Activated T-cell treated with anti-CD3 and anti-CD28 coated beads for 4 hours (primary cell): ENCODE measurements at places on chromosomes 4 and X.

GRCh38 chr4:123206016-123206415 is 190.6 kb upstream of the SPRY1 start:
- no peak for DNase-seq

GRCh38 chrX:1322393-1322792 is 14.2 kb upstream of the IL3RA start:
- no peak for DNase-seq

- no peak for DNase-seq
Measured at GRCh38 chr4:152415980-152416379, 119.9 kb downstream of the FBXW7 start.

GRCh38 chr4:153799694-153800074 is 10.8 kb upstream of the SFRP2 start:
- DNase-seq = no peak

DNA sequence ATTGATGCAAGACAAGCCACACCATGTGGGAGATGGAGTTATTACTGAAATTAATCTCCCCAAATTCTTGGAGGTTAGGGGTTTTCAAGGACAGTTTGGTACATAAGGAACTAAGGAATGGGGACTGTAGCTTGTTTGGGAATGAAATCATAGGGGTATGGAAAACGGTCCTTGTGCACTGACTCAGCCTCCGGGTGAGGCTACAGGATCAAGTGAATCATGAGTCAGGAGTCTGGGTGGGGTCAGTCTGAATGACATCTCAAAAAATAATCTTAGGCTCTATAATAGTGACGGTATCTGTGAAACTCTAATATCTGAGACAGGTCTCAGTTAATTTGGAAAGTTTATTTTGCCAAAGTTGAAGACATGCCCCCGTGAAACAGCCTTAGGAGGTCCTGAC is 128.5 kb upstream of the CYSLTR1 start:
- no peak for DNase-seq

- DNase-seq = no peak
Measured at GRCh38 chr4:57191523-57192034, 81.4 kb upstream of the IGFBP7 start.

- DNase-seq = peak; percentile 10
Measured at GRCh38 chr4:150297861-150298474, 219.7 kb downstream of the DCLK2 start.

DNA sequence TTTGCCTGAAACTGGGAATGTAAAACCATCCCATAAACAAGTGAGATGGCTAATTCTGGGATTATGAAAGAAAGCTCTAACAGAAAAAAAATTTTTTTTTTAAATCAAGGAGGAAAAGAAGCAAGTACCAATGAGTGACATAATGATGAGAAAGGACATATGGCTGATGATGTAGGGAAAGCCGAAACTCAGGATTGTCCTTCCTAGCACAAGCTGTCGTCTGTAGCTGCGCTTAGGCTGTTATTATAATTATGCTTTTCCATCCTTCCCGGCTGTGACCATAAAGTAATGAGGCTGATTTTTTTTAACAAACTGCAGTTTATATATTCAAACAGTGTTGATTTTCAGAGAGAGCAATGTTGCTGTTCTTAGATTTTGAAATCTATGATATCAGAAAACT is 209.8 kb upstream of the NOCT start:
- no peak for DNase-seq

- peak; percentile 31 for DNase-seq
Measured at GRCh38 chr4:602559-602942, 22.8 kb upstream of the PDE6B start.

DNA sequence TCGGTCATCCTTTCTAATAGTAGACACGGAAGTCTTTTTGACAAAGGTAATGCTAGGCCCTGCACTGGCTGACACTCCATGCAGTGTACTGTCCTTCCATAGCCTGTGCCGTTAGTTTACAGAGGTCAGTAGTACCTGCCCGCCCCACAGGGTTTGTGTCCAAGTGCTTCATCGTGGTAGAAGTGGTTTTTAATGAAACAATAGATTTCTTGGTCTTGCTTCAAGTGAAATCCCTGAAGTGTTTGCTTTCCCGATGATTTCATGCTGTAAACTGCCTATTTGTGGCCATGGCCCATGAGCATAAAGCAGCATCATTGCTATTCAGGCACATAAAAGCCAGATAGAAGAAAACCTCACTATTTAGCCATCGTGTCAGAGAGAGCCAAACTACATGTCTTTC is 139.3 kb downstream of the GPR143 start:
- DNase-seq = no peak

DNA sequence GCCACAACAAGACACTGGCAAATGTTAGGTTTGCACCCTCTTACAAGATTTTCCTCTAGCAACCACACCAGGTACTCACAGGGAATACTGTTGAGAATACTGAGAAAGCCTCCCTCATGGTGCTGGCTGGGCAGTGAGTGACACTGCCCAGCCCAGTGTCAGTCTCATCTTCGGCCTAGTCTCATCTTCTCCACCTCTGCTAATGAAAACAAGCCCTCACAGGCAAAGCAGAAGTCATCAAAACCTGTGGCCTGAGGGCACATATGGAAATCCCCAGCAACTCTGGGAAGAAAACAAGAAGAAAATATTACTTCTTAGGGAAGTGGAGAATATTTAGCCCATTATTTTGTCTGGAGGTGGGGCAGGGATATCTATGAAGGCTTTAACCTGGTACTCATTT is 7.9 kb upstream of the ADAM29 start:
- no peak for DNase-seq

- DNase-seq = no peak
Measured at GRCh38 chr4:100042235-100042634, 92.2 kb upstream of the H2AZ1 start.

- no peak for DNase-seq
Measured at GRCh38 chr4:74772106-74772505, 22.2 kb downstream of the BTC start.

GRCh38 chrX:24528605-24529004 is 63.5 kb downstream of the PDK3 start:
- no peak for DNase-seq

- no peak for DNase-seq
Measured at GRCh38 chr4:186704057-186704456, 19.6 kb downstream of the FAT1 start.

- DNase-seq = no peak
Measured at GRCh38 chr4:188194421-188194820, 55.2 kb downstream of the TRIML1 start.

GRCh38 chrX:107571296-107571998 is 56.9 kb upstream of the PRPS1 start:
- DNase-seq = no peak

DNA sequence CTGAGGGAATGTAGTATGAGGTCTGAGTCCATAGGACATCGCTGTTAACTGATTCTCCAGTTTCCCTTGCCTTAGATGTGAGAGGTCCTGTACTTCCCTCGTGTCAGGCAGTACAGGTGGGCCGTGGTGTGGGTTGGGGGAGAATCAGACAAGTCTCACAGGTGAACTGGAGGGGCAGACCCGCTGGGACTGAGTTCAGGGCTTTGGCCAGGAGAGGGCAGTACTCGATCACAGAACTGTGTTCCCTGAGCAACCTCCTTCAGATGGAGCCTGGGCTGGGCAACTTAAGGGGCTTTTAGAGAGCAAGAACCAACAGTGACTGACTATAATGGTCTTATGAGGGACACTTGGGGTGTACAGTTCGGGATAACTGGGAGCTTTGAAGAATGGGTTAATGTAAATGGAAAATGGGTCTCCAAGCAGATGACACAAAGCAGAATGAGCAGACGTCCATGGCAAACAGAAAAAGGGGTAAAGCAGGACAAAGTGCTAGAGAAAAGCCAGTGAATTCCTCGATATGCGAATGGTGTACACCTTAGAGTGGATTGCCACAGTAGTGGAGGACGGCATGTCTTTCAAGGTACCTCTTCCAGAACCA is 83.6 kb downstream of the CCNG2 start:
- peak; percentile 16 for DNase-seq

GRCh38 chr4:38856524-38857337 is at the start of gene TLR6:
Gene TLR6, minus strand, starts transcription at chr4:38856817. Its CDS starts 27,344 bp downstream, at chr4:38829473.
- DNase-seq = peak; percentile 62

DNA sequence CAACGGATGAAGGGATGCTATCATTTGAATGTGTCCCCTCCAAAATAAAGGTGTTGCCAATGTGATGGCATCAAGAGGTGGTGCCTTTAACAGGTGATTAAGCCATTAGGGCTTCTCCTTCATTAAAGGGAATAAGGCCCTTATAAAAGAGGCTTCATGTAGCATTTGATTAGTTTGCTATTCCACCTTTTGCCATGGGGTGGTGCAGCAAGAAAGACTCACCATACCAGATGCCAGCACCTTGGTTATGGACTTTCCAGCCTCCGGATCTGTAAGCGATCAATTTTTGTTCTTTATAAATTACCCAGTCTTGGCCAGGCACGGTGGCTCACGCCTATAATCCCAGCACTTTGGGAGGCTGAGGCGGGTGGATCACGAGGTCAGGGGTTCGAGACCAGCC is 7.9 kb upstream of the SLC25A43 start:
- no peak for DNase-seq

- DNase-seq = no peak
Measured at GRCh38 chr4:24849756-24850155, 54.4 kb downstream of the SOD3 start.

DNA sequence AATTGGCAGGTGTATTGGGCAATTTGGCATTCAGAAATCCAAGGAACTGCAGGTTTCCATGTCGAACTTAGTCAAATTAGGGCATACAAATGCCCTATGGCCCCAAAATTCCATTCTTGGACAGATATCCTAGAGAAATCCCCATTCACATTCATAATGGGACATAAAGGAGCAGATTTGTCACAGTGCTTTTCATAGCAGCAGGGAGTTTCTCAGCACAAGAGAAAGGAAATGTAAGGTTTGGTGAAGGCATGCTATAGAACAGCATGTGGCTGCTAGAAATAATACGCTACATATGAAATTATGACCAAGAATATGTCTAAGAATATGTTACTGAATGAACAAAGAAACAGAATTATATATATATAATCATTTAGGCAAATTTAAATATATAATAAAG is 437.5 kb upstream of the BOD1L1 start:
- no peak for DNase-seq

GRCh38 chr4:80125252-80126177 is 52.5 kb upstream of the ANTXR2 start:
- peak; percentile 28 for DNase-seq

DNA sequence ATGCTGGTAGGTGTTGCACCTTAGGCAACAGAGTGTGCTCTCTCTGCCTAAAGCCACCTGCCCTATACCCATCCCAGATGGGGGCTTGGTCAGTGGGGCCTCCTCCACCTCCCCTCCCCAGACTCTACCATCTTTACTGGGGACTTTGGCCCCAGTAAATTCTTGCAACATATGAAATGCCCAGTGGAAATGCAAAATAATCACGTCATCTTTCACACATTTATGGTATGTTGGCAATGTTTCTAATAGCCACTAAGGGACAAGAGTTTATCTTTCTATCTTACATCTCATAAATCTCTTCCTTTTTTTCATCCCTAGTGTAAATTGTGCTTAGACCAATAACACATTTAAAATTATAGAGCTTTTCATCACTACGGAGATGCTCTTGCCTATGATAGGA is 103.0 kb upstream of the MAML3 start:
- DNase-seq = no peak

- no peak for DNase-seq
Measured at GRCh38 chr4:6755088-6755753, 27.3 kb upstream of the KIAA0232 start.

DNA sequence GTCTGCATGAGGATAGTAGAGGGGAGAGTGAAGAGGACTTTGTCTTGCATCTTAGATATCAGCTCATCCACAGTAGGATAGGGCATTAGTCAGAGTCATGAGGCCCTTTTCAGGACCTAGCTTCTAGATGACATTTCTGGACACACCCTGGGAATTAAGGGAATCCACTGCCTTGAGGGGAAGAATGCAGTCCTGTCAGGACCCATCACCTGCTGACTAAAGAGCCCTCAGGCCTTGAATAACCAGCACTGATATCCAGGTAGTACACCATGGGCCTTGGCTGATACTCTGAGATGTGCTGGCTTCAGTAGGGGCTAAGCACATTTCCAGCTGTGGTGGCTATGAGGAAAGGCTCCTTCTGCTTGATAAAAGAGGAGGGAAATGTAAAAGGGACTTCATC is 134.4 kb downstream of the EDA2R start:
- no peak for DNase-seq

DNA sequence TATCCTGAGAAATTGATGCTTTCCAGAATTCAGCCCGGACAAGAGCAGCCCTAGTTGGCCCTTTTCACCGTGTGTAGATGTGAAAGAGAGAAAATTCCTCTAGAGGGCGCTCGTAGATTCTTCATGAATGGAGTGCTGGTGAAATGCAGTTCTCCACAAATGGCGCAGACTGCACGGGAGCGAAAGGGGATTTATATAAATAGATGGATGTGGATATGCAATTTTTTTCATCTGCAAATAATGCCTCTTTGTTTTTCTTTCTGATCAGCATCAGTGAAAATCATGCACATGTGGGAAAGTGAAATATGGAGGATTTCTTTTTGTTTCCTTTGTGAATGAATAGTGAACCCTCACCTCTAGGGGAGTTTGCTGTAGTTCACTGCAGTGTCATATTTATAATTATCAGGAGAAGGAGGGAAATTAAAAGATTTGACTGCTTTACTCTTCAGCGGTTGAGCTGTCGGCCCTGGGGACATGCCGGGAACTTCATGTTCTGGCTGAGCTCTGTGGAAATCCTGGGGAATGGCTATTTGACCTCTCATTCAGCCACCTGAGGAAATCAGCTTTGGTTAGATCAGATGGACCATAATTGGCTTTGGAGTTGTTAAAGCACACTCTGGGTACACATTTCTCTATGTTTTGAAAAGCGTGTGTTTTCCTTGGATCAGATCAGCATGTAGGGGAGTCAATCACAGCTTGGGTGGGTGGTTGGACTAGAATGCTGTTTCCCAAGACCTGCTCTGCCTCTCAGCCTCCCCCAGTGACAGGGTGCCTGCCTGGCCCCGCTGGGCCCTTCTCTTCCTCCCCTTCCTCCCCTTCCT is 115.0 kb upstream of the SHISA3 start:
- peak; percentile 1 for DNase-seq

- DNase-seq = no peak
Measured at GRCh38 chr4:159266981-159267868, 164.3 kb downstream of the RAPGEF2 start.

DNA sequence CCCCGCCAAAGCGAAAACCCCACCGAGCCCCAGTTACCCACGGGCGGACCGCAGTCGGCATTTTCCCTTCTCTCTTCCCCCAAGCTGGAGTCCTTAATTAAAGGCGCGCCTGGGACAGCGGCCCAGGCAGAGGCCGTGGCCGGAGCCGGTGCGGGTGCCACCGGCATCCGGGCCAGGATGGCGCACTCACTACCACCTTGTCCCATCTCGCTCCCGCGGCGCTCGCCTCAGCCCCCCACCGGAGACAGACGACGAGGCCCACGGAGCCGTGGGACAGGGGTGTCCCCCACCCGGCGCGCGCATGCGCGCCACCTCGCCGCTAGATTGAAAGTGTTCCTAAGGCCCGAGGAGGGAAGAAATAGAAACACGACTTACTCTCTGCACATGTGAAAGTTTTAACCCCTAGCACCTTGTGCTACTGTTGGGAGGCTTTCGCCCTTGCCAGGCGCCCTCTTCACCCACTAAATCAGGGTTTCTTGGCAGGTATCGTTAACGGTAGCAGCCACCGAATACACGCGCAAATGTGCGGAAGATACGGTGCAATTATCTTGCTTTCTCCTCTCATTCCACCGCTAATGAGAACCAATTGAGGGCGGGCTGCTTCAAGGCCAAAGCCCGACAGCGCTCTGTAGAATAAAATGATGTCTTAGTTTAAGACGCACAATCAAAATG is 64.3 kb upstream of the CCDC160 start:
- DNase-seq = peak; percentile 18
